GM19239 (cell line): ENCODE measurements at places on chromosomes 1 and 21.

GRCh38 chr1:47678464-47678980 lies 240.7 kb downstream of the FOXD2 start:
- no peak for DNase-seq

DNA sequence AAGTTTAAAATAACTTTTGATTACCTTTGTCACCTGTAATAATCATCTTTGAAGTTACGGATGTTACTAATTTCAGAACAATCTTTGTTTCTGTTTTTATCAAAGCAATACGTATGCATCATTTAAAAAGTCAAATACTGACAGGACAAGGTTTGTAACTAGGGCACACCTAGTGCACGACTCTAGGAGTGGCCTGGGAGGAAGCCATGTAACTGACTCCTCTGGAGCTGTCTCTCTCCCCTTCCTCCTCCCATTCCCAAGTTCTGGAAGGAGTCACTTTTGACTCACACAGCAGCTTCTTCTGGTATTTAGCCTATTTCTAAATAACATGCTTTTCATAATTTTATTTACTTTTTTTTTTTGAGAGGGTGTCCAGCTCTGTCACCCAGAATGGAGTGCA lies 11.8 kb upstream of the RAP1GAP start:
- no peak for DNase-seq

DNA sequence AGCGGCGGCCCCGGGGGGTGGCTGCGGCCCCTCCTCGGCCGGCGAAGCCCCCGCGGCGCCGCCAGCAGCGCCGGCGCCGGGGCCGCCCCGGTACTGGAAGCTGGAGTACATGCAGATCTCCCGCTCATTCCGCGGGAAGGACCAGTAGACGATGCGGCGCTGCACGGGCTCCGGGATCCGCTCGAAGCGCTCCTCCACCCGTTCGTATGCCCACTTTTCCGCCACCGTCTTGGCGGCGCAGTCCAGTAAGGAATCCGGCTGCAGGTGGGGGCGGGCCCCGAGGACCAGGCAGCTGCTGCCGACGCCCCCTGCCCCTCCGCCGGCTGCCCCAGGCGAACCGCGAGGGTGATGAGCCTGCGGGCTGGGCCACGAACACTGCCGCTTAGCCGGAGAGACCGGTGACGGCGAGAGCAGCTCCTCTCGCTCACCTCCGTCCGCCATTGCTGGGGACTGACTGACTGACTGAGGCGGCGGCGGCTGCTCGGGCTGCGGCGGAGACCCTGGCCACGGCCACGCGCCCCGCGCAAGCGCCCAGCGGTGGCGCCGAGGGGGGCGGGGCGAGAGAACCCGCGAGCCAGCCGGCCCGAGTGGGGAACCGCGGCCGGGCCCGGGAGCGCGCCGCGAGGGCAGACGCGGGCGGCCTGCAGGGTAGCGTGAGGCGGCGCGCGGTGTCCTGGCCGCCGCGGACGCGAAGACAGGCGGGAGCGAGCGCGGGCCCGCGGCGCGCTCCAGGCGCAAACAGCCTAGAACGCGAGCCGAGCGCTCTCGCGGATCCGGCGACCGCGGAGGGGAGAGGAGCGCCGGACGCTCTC lies at the start of gene ZSWIM5:
ZSWIM5 (minus strand) TSS at position 696 of the 812 bp plus-strand sequence; CDS start at position 441, 255 bp downstream.
- peak; percentile 77 for DNase-seq

DNA sequence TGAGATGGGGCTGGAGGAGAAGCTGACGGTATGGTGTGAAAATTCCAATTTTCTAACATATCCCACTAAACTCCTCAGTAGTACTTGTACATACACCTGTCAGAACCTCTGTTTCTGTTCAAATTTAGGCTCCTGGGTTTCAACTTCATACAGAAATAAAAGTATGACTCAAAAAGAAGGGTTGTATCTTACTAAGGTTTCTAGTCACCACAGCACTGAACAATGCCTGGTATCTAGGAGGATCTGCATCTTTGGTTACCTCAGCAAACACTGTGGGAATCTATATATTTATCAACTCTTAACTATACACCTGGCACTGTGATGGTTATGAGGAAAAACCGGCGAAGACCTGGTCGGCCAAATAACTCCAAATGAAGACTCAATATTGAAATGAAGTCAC lies 13.8 kb downstream of the RBM34 start:
- no peak for DNase-seq

- no peak for DNase-seq
These were observed 161.0 kb upstream of the HP1BP3 start for GRCh38 chr1:20948101-20948500.

- DNase-seq = no peak
These were observed 3.2 kb downstream of the DDR2 start for GRCh38 chr1:162635418-162635817.

GRCh38 chr1:110235834-110236682 lies 25.9 kb downstream of the KCNC4 start:
- DNase-seq = no peak

- no peak for DNase-seq
These were observed 1.5 kb downstream of the SETDB1 start for GRCh38 chr1:150927624-150928023.

DNA sequence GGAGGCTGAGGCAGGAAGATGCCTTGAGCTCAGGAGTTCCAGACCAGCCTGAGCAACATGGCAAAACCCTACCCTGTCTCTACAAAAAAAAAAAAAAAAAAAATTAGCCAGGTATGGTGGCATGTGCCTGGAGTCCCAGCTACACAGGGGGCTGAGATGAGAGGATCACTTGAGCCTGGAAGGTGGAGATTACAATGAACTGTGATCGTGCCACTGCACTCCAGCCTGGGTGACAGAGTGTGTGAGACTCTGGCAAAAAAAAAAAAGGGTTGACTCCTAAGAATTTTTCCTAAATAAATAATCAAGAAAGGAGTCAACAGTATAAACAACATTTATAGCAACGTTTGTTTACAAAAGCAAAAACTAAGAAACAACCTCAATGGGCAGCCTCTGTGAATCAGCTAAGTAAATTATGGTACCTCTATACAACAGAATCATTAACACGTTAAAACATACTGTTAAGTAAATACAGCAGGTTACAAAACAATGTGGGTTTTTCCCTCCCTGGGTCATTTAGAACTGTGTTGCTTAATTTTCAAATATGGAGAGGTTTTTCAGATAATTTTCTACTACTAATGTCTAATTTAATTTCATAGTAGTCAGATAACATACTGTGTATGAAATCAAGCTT lies 56.8 kb downstream of the SLC30A10 start:
- no peak for DNase-seq

GRCh38 chr1:40281853-40282252 lies 23.8 kb downstream of the ZMPSTE24 start:
- no peak for DNase-seq

GRCh38 chr1:175521249-175522040 lies 221.9 kb downstream of the TNR start:
- no peak for DNase-seq

DNA sequence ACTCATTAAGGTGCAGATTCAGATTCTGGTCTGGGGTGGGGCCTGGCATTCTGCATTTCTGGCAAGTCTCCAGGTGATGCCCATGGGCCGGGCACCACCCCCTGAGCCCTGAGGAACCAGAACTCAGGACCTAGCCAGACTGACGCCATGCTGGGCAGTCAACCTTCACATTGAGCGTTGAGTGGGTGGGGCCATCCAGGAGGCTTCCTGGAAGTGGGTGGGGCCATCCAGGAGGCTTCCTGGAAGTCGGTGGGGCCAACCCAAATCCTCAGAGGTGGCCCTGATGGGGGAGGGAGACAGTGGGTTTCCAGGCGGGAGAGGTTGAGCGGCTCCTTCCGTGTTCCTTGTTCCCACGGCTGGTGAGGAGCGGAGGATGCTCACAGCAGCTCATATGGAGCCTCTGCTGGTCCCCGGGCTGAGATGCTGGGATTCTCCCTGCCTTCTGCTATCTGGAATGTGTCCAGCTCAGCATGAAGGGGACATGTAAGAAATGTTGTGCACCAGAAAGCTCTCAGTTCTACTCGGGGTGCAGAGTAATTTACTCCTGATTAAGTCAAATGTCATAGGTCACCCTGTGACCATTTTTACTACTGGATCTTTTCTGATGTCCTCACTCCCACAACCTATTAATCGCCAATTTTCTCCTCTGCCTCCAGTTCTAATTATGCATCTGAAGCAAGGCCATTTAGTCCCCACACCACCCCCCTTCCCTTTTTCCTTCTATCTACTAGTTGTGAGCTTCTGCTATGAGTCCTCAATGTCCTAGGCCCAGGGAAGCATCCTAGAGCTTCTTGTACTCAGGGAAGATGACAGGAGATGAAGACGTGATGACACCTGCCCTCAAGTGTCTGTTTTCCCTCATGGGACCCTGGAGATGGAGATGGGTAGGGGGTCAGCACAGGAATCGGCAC lies 435.4 kb downstream of the PTPRU start:
- no peak for DNase-seq
